ENCODE measurements at places on chromosomes 12 and 14.

DNA sequence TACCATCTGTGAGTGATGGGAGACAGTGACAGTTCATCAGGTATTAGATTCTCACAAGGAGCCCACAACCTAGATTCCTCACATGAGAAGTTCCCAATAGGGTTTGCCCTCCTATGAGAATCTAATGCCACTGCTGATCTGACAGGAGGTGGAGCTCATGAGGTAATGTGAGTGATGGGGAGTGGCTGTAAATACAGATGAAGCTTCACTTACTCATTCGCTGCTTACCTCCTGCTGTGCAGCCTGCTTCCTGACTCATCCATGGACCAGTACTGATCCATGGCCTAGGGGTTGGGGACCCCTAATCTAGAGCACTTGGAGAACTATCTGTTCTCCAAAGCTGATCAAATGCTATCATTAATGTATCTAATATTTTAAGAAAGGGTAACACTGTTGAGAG lies 17.7 kb downstream of the CLEC2D start:
- DNase-seq = peak; percentile 35

- DNase-seq = no peak
Observed at GRCh38 chr12:21776175-21776574, 1.7 kb upstream of the KCNJ8 start.

GRCh38 chr14:33617154-33617553 lies 333.7 kb downstream of the EGLN3 start:
- DNase-seq = peak; percentile 90

GRCh38 chr12:112025808-112026375 lies 12.7 kb downstream of the ERP29 start:
- DNase-seq = peak; percentile 36

- peak; percentile 52 for DNase-seq
Observed at GRCh38 chr14:51999084-51999483, 9.7 kb downstream of the RTRAF start.

- DNase-seq = peak; percentile 85
Observed at GRCh38 chr12:67661311-67662021, 12.9 kb downstream of the DYRK2 start.

DNA sequence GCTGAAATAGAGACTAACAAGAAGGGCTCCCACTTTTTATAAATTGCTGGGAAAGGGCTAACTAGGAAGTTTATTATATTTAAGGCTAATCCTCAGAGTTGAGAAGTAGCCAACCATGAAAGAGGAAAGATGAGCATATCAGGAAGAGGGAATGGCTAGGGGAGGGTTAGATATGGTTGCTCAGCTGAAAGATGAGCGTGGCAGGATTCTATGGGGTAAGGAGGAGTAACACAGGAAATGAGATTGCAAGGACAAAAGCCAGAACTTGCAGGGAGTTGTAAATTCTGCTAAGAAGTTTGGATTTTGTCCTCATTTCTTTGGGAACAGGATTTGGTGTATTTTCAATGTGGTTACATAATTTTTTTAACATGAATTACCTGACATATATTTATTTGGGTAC lies 127.4 kb upstream of the ATP2B1 start:
- DNase-seq = peak; percentile 13

DNA sequence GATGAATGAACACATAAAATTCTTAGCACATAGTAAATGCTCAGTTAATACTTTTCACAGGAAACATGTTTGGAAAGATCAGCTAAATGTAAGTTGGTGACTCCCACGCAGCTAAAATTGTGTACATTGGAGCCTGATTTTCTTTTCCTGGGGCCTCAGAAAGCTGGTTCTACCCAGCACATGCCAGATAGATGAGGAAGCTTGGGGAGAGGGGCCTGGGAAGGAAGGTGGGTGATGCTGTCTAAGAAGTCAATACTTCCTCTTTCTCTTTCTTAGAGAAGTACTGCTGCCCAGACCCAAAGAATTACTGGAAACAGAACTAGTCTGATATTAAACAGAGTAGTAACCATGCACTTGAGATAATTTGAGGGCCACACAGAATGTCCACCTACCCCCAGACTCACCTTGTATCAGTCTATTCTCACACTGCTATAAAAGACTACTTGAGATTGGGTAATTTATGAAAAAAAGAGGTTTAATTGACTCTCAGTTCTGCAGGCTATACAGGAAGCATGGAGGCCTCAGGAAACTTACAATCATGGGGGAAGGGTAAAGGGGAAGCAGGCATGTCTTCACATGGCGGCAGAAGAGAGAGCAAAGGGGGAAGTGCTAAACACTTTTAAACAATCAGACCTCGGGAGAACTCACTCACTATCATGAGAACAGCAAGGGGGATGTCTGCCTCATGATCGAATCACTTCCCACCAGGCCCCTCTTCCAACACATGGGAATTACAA lies 123.3 kb upstream of the MED13L start:
- DNase-seq = no peak

- peak; percentile 96 for DNase-seq
Observed at GRCh38 chr12:76020281-76020680, 11.3 kb downstream of the PHLDA1 start.

GRCh38 chr12:52398176-52398575 lies 8.0 kb downstream of the KRT82 start:
- DNase-seq = peak; percentile 26

GRCh38 chr12:93609281-93610192 lies 37.1 kb downstream of the SOCS2 start:
- no peak for DNase-seq

GRCh38 chr12:104740668-104741067 lies 217.4 kb downstream of the SLC41A2 start:
- DNase-seq = no peak

DNA sequence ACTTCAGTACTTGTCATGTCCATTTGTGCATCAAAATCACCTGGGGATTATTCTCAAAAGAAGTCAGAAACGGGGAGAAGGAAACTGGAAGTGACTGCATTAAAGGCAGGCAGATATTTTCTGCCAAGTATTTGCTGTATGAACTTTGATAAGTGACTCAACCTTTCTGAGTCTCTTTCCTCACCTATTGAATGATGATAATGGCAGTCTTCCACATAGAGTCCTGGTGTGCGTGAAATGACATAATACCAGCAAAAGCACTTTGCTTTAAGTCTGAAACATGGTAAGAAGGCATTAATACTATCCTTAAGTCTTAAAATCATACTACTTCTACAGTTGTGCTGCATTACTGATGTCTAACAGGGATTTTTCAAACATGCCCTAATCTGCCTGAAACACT lies 278.5 kb downstream of the ADAMTS20 start:
- no peak for DNase-seq

DNA sequence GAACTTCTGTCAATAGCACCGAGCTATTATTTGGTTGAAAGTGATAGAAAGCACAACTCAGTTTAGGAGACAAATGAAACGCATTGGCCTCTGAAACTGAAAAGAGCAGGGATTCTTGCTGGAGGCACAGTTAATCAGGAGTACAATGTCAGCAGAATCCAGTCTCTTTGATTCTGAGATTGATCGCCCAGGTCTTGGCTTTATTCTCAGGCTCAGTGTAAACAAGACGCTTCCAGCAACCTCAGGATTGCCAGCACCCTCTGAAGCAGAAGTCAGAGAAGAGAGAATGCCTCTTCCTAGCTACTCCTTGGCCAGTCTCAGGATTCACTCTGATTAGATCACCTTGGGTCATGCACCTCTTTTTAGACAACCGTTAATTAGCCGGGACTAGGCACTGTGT lies 11.8 kb upstream of the OTUB2 start:
- DNase-seq = no peak

DNA sequence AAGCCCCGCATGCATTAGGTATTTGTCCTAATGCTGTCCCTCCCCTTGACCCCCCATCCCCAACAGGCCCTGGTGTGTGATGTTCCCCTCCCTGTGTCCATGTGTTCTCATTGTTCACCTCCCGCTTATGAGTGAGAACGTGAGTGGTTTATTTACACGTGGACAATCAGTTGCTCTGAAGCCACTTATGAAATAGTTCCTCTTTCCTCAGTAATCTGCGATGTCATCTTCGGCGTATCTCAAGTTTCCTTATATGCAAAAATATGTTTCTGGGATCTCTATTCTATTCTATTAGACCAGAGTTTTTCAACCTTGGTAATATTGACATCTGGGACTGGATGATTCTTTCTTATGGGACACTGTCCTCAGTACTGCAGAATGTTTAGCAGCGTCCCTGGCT lies 56.0 kb upstream of the DCD start:
- no peak for DNase-seq

- peak; percentile 17 for DNase-seq
Observed at GRCh38 chr12:76922866-76923265, 44.0 kb upstream of the CSRP2 start.

DNA sequence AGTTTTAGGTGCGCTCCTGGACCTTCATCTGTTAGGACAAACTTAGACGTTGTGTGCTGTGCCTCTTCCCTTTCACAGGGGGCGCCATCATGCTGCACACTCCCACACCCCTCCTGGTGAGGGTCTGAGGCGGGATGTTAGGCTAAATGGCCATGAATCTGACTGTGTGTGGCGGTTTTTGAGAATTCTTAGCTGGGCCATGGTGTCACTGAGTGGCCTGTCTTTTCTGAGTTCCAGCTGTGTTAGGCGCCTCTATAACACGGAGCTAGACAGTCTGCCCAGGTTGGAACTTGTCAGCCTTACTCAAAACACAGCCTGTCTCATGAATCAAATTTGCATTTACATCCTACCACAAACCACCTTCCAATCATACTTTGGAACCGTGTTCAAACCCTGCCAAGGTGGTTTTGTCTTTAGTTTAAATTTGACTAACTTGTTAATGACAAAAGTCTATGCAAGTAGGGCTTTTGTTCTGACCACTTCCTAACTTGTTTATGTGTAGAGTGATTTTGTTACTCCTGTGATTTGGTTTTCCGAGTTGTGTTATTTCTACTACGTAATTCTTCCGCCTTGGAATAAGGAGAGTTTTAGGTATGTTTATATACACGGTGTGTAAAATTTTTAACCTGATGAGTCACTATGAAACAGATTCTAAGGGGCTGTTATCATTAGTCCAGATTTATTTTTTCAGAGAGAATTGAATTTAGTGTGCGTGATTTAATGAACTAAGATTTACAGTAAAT lies 19.6 kb downstream of the ACVR1B start:
- DNase-seq = peak; percentile 72

- DNase-seq = no peak
Observed at GRCh38 chr12:109535863-109536250, 37.4 kb downstream of the MMAB start.

GRCh38 chr12:127893895-127894609 lies 372.9 kb upstream of the TMEM132C start:
- DNase-seq = no peak

GRCh38 chr12:53452159-53453077 lies 516 bp downstream of the PCBP2 start:
- peak; percentile 86 for DNase-seq

DNA sequence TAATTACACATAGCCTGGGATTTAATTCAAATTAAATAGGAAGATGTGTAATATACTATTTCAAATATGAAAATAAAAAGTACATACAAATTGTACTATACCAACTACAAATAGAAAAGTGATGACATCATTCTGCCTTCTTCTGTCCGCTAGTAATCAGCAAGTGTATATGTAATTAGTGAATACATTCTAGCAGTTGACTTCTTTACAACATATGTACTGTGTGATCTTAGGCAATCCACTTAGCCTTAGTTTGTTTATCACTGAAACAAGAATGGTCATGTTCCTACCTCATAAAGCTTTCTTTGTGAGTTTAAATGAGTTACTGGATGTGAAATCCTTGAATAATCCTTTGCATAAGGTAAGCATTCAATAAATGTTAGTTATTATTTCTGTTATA lies 7.8 kb upstream of the LUM start:
- no peak for DNase-seq

DNA sequence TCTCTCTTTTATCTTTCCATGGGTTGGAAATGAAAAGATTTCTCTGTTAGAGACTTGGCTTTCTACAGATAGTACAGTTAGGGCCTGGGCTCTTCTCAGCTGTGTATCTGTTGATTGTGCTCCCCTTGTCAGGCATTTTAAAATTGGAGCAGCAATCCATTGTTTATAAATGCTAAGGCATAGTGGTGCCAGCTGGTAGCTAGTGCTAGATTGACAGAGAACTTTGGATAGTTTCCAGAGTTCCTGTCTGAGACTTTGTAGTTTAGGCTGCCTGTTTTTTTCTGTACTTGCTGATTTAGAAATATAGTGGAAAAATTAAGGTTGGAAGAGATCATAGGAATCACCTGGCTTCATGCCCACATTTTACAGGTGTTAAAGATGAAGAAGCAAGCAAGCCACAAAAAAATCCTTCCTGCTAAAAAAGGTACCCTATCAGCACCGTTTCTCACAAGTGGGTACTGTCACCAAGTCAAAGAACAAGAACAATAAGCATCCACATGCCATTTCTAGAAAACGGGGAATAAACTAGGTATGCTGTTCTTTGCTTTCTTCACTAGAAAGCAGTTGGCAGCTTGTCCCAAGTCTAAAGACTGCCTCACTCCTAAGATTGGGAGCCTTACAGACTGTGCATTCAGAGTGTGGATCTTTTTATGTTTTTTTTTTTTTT lies 6.2 kb downstream of the TTLL5 start:
- DNase-seq = no peak

GRCh38 chr14:90677484-90678050 lies 138.7 kb downstream of the TTC7B start:
- peak; percentile 69 for DNase-seq

DNA sequence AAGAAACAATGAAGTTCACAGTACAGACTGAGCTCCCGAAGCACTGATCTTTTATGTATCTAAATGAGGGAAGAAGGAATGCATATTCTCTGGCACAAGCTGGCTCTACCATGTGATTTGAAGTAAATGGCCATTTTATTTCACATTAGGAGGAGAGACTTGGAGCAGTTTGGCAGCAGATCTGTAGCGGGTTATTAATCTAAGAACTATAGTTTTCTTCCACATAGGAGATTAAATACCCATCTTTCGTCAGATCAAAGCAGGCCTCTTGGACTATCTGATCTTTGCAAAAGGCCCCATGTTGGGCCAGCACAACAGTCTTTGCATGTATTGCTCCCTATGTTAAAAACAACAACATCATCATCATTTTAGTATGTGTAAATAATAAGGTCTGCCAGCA lies 477.8 kb downstream of the ZFP36L1 start:
- no peak for DNase-seq

GRCh38 chr14:99659333-99659741 lies 14.4 kb downstream of the HHIPL1 start:
- no peak for DNase-seq

DNA sequence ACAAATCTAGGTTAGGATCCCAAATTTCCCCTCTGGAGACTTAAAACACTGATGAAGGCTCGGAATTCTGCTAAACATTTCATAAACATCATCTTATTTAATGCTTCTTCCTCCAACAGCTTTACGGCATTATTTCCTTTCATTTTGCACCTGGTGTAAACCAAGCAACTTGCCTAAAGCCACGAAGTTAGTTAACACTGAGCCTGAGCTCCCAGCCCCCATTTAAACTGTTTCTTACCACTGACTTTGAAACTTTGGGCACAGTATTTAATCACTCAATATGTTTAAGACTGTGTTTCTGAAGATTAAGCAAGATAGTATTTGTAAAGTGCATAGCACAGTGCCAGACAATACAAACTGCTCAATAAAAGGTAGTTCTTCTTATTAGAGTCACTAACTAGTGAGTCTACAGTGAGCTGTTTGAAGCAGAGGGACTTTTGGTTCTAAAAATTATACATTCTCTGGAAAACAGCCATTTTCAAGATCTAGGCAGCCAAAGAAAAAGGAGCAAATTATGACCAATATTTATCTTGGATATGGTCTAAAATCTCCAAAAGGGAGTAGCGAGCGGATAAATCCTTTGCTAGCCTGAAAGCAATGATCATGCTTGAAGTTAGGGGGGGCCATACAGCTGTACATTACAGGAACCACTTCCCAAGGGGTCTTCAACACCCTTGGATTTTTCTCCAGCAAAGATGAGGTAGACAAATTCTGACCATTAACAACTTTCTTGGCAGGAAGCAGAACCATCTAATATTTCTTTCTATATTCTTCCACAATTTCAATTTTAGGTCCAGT lies 4.0 kb downstream of the EGLN3 start:
- DNase-seq = no peak

- DNase-seq = no peak
Observed at GRCh38 chr14:96754845-96755184, 42.4 kb upstream of the VRK1 start.

Measured in ELR (cell line).